ENCODE measurements at places on chromosomes 6 and 20. TPM values are rescaled to one million over a fixed set of nuclear protein-coding genes. Genes with fewer than 3 reads are reported as not detected.

Gene CRIP3
- total RNA-seq, result 3.9 TPM

Gene KCNQ5
- total RNA-seq, result 3.0 TPM

Gene NUDT3
- total RNA-seq, result 43.9 TPM

Gene SLC22A16
- total RNA-seq, result 0.63 TPM

Gene TFAP2A
- 1.6 TPM for total RNA-seq

DNA sequence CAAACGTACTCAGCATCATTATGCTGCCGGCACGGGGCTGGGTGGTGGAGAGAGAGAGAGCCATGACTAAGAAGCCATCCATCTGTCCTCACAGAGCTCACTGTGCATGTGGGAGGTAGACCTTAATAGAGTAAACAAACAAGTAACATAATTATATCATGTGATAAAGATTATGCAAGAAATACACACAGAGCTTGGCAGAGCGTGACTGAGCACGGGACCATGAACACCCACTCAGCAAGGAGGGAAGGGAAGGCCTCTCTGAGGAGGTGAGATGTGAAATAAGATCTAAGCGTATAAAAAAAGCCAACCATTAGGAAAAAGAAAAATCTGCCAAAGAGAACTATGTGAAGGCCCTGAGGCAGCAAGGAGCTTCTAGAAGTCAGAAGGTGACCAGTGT lies 207.5 kb downstream of the PTPRT start:
- DNase-seq, result no peak

DNA sequence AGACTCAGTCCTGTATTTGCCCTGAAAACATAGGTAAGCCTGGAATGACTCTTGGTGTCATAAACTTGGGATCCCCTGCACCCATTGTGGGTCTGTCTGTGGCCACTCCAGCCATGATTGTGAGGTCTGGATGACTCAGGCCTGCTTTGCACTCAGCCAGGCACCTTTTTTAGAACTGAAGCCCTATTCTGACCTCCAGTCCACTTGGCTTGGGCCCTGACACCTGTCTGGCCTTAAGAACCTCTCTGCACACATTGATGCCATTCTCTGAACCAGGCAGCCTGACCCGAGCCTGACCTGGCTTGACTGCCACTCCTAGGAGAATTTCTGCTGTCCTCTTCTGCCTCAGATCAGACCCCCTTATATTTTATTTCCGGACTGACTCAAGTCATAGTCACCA lies 383.7 kb downstream of the MAFB start:
- DNase-seq, result no peak

GRCh38 chr20:63850689-63851547 lies 10.4 kb upstream of the ABHD16B start:
- no peak for DNase-seq

DNA sequence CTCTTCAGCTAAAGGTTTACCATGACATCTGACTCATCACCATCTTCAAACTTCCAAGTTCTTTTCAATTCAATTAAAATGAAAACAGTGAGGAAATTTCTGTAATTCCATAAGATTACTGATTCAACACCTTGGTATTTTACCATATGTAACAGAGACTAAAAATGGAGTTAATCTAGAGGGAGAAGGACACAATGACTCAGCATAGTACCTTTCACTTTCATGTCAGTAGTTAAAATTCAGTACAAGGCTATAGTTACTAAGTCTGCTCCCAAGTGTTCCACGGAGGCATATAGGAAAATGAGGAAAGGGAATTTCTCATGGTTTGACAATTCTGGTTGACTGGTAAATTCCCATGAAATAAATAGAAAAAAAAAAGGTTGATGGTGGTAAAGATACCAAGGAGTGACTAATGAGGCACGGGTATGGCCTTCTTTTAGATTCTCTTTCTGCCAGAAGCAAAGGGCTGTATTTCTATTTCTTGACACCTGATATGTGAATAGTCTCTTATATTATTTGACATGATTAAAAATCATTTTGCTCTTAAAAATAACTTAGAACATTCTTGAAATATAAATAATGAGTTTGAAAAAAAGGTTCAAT lies 526.7 kb upstream of the ADGRB3 start:
- no peak for DNase-seq

GRCh38 chr20:48339190-48339985 lies 488.4 kb downstream of the PREX1 start:
- peak; percentile 55 for DNase-seq

Data from urinary bladder (tissue), 4 donors.